ENCODE measurements at places on chromosomes 2 and 18.

DNA sequence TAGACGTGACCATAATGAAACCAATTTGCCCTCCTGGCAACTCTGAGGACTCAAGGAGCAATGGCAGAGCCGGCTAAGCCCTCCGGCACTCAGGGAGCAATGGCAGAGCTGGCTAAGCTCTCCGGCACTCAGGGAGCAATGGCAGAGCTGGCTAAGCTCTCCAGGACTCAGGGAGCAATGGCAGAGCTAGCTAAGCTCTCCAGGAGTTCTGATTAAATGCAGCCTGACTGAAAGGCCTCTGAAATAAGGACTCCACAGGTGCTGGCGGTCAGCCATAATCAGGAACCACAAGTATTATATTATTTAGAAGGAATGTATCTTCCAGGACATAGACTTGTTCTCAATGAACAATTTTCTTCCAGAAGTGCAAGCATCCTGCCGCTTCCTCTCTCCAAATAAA lies 65.2 kb downstream of the C2orf76 start:
- DNase-seq = no peak

GRCh38 chr2:20966061-20966595 lies 77.7 kb downstream of the APOB start:
- no peak for DNase-seq

DNA sequence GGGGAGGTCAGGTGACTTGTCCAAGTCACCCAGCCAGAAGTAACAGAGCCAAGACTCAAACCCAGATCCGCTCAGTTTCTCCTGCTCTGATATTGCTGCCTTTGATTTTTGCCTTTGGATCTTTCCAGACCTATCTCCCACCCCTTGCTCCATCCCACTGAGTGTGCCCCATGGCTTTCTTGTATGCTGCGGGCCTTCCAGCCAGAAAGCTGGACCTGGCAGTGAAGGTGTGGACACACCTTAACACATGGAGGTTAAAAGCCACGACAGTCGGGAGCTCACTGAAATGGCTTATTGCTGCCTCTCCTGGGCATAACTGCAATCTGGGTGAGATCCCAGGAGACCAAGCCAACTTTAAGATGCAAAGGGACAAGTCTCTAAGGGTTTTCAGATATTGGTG lies 86.7 kb downstream of the LONRF2 start:
- DNase-seq = no peak

- no peak for DNase-seq
Observed at GRCh38 chr2:10613263-10613662, 76.5 kb downstream of the NOL10 start.

DNA sequence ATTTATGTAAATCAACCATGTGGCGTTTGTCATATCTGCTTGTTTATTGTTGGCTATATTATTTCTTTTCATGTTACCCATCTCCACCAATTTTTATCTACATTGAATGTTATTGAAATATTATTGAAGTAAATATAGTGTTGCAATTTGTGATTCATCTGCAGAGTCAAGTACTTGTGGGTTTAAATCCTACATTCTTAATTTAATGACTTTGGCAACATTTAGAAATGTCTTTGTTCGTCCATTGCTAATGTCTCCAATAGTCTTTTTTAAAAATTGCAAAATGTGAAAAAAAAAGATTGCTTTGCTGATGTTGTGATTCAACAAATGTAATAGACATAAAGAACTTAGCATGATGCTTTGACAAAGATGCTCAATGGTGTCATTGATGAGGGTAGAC lies 1572.8 kb upstream of the PIK3C3 start:
- no peak for DNase-seq

DNA sequence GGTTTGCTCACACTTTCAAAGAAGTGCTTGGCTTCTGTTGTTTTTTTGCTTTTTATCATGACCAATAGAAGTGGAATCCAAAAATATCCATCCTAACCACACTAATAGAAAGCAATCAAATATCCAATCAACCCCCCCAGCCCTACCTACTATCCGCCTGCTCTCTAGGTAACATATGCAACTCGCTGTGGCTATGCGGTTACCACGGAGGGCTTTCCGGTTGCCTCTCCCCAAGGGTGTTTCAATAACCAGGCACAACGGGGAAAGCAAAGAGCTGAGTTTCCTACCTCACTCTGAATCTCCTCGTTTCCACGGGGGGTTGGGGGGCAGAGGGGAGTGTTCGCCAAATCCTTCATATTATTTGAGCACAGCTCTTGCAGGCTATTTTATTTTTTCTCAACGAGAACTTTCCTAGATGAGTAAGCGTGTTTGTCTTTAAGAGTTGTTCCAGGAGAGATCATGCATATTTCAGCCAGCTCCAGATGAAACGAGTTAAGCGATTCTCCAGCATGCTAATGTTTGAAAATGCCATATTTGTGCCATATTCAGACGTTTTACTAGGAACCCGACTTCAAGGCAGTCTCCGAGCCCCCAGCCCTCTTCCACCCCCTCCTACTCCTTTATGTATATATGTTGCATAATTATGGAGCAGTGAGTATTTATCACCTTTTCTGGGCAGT lies 30.3 kb downstream of the PAX3 start:
- DNase-seq = no peak

- DNase-seq = no peak
Observed at GRCh38 chr18:1604751-1605150, 700.1 kb downstream of the ADCYAP1 start.

DNA sequence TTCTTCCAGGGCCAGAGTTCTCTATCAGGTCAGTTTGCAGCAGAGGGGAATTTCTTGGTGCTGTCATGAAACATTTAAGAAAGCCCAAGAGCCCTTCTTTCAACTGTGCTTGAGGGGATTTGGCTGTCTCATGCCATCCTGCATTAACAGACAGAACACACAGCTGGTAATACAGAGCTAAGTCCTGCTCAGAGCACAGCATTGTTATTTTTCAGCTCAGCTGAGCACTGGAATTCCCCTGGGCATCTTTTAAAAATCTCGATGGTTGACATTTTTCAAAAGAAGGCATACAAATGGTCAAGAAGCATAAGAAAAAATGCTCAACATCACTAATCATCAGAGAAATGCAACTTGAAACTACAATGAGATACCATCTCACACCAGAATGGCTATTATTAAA lies 14.9 kb upstream of the IL1R2 start:
- DNase-seq = no peak

DNA sequence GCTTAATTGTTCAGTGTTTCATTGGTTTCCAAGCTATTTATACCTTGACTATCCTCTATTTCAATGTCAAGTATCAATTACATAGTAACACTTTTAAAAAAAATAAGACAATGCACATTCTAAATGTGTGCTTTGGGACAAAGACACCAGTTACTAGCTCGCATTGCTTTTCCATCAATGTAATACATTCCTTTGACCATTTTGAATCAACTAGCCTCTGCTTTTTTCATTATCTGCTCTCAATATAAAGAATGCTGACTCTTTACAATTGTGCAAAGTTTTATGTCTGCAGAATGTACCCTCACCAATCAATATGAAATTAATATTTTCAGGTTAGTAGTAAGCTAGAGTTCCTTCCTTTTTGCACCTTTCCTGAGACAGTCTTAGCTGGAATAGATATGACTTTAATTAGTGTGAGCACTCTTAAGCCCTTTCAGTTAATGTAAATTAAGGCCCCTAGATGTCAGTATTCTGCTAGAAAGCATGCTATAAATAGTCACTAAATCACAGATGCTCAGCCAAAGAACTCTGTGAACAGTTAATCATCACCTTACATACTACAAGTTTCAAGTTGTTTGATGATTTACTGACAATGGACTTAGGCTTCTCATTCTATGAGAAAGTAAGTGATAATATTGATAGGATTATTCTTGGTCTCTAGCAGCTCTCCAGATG lies 413.6 kb downstream of the PTH2R start:
- DNase-seq = no peak

GRCh38 chr18:35477497-35477896 lies 20.3 kb downstream of the INO80C start:
- no peak for DNase-seq

DNA sequence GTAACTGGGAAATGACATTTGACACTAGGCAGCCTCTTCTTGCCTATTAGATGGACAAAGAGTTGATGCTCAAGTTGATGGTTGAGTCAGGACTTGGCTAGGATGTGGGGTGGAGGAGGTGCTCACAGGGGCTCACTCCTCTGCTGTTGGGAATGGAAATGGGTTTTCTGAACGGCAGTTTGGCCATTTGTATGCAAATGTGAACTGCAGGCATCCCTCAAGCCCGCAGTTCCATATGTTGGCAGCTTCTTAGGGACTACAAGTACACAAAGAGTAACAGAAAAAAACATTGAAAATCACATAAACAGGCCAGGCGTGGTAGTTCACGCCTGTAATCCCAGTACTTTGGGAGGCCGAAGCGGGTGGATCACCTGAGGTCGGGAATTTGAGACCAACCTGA lies 80.8 kb downstream of the INPP5D start:
- DNase-seq = no peak

GRCh38 chr2:148930046-148930775 lies 55.2 kb downstream of the KIF5C start:
- no peak for DNase-seq

DNA sequence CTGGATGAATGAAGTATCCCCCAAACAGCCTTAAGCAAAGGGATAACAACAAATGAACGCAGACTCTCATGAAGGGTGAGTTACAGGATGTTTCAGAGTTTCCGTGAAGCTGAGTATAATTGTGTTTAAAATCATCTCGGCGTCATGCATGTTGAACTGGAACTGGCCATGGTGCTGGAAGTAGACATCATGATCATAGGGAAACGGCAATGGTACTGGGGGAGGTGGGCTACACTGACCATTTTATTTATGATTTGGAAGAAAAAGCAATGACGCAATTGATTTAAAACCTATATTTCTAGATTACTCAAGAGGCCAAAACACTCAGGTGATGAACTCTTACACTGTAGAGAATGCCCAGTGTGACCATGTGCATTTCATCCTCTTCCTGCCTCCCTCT lies 387.9 kb upstream of the MYT1L start:
- no peak for DNase-seq

DNA sequence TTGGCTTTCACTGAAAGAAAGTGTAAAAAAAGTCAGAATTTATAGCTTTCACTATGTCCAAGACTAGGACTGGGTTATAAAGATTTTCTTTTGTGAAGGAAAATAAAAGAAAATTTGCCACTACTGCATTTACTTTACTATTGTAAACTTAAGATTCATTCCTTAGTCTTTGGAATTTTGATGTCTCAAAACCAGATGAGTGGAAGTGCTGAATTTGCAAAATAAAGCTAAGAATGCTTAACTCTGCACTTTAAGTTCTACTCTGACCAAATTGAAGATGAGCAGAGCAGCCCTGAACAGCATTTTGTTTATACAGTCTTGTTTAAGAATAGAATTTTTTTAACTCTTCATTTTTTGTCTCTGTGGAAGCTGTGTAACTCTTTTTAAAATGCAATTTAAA lies 102.4 kb downstream of the ICA1L start:
- DNase-seq = no peak

- DNase-seq = no peak
Observed at GRCh38 chr2:127523269-127523939, 2.9 kb downstream of the IWS1 start.

DNA sequence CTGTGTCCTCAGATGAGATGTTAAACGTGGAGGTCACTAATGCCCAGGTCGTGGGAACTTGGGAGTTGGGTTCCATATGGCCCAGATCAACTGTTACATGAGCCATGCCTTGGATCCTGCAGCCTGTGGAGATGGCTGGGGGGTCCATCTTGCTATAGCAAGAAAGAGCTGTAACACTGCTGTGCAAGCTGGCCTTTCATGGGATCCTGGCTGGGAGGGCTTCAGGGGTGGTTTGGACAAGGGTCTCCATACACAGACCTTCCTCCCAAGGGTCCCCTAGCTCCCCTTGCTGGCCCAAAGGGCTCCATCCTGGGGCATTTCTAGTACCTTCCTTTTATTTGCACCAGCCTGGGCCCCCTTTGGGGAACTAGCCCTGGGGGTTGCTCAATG lies 337.7 kb downstream of the DYSF start:
- DNase-seq = no peak

- no peak for DNase-seq
Observed at GRCh38 chr2:37600735-37601134, 70.7 kb downstream of the CDC42EP3 start.

GRCh38 chr18:22171258-22172119 lies 2.1 kb downstream of the GATA6 start:
- DNase-seq = no peak

DNA sequence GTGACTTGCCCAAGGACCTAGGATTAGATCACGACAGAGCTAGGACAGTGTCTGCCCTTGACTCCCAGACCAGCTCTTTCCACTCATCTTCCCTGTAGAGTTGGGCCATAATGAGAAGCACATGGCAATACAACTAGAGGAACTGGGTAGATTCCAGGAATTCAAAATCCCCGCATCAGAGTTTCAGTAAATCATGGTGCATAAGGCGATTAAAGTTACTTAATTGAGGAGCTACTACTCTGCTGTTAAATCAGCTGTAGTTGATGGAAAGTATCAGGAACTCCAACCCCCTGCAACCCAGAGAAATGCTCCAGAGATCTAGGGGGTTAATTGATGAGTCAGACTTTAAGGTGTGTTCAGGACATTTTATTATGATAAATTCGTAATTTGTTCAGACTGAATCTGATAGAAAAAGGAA lies 5.7 kb downstream of the ANTXR1 start:
- DNase-seq = no peak

DNA sequence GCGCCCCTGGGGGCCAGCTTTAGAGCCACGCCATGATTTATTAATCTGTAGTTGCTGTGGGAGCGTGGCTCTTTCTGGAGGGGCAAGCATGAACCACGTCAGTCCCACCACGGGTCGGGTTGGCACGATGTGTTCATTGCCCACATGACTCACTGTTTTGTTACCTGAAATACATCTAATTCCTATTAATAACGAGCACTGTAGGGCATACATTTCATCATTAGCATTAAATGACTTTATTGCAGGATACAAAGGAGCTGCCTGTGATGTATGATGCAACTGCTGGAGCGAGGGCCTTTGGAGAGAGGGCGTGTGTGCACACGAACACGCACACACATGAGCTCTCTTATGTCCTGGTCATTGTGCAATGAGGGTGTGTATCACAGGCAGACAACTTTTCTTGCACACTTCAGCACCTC lies 127.0 kb downstream of the INHBB start:
- DNase-seq = no peak

- DNase-seq = no peak
Observed at GRCh38 chr18:45617284-45617683, 2.0 kb downstream of the SLC14A2 start.

GRCh38 chr18:67728364-67728763 lies 211.8 kb upstream of the DSEL start:
- DNase-seq = no peak

GRCh38 chr2:162197069-162197825 lies 45.2 kb upstream of the GCG start:
- DNase-seq = no peak

DNA sequence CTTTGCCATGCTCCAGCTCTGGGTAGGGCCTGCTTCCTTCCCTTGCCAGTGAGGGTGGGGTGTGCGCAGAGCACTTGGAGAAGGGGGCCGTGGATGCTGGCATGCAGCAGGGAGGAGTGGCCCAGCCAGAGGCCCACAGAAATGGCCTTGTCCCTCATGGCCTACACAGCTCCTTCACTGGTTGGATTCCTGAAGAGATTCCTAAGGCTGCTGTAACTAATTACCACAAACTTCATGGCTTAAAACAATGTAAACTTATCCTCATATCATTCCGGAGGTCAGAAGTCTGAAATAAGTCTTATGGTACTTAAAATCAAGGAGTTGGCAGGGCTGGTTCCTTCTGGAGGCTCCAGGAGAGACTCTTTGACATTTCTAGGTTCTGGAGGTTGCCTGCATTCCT lies 195.2 kb downstream of the GLI2 start:
- DNase-seq = no peak

- no peak for DNase-seq
Observed at GRCh38 chr2:100963026-100963375, 39.1 kb upstream of the RPL31 start.

- no peak for DNase-seq
Observed at GRCh38 chr2:162840598-162841246, 2.2 kb upstream of the KCNH7 start.

Measured in CD4-positive, alpha-beta memory T cell (primary cell).